ENCODE measurements at places on chromosomes 11 and 22.

DNA sequence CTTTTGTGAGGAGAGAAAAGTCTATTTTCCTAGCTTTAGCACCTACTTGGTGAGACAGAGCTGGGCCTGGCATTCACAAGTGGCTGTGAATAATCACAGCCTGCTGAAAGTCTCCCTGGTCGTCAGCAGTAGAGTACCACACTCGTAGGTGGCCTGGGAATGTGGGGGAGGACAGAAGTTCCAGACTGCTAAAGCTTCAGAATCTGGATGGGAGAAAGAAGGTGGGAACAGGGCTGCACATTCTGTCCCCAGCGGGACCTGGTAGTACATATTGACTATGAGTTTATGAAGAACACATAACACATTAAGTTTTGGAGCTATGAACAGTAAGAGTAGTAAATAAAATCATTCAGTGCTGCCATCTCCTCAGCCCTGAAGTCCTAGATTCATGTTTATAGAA, 19.0 kb upstream of the LIMK2 start:
- DNase-seq = no peak

GRCh38 chr11:71164186-71164585, 88.2 kb downstream of the SHANK2 start:
- DNase-seq = no peak

DNA sequence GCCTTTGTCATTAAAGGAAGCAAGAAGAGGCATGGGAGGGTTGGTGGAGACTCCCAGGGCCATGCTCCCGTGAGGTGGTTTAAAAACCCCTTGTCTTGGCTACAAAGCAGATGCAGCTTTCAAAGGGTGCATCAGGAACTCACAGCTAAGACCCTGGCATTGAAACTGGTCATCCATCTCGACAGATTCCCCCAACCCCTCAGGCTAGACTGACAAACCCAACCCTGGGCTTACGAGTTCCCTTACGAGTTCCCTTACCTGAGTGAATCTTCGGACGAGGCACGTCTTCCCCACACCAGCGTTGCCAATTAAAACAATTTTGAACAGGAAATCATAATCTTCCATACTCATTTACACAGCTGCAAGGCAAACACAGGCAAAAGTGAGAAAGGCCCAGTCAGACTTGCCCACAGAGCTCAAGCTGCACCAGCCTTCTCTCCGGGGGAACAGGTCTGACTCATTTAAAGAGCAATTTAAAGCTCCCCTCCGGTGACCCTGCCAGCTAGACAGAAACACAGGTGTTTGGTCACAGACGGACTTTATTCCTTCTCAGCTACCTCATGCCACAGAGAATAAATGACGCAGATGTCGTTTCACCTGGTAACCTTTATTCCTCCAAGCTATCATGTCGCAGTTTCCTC, 74.6 kb downstream of the RAB30 start:
- no peak for DNase-seq

DNA sequence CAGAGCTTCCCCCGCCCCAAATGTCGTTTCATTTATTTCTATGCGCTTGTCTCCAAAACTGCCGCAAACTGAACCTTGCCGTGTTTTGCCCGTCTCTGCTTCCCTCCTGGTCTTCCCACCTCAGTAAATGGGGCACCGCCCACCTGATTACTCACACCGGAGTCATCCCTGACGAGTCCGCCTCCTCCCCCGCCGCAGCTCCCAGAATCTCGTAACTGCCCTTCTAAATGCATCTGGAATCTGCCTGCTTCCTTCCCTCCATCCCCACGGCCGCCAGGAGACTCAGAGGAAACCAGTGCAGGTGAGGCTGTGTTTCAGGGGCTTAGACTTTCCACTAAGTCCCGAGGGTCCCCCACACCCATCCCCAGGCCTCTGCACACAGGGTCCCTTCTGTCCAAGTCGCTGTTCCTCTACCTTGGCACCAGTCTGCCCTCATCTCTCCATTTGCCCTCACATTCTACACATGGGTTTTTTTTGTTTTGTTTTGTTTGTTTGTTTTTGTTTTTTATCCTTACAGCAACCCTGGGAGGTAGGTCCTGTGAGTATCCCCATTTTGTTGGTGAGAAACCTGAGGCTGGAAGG, 62.6 kb upstream of the PHF21B start:
- DNase-seq = no peak

- DNase-seq = no peak
Observed at GRCh38 chr11:21321530-21321929, 652.1 kb downstream of the NELL1 start.

- DNase-seq = no peak
Observed at GRCh38 chr11:121254756-121255155, 37.8 kb upstream of the SC5D start.

DNA sequence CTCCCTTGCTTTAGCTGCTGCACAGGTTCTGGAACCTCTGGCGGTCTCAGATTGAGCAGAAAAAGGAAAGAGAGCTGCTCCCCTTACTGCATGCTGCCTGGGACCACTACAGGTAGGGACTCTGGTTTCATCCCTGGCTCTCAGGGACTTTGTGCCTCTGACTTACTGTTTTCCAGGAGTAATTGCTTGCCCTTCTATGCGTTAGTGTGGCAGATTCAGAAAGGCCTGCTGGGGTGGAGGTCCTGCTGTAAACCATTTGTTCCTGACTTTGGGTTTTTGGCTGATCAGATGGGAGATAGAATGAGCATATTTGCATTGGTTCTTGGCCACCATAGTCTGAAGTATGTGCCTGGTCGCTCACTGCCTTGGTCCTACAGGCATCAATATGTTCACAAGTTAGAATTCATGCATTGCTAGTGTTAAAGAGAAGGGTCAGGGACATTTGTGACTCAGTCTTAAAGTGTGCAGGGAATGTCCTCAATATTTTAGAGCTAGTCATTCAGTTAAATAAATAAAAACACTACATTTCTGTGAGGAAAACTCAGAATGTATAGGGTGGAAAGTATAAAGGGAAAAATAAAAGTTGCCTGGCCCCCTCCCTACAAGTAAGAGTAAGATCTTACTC, 78.0 kb downstream of the PISD start:
- no peak for DNase-seq

GRCh38 chr11:73645972-73646631, at the start of gene PLEKHB1:
PLEKHB1 (plus strand) TSS chr11:73646581; CDS start chr11:73646609, 28 bp downstream.
- no peak for DNase-seq

GRCh38 chr22:49751966-49752597, 75.6 kb downstream of the BRD1 start:
- DNase-seq = no peak

DNA sequence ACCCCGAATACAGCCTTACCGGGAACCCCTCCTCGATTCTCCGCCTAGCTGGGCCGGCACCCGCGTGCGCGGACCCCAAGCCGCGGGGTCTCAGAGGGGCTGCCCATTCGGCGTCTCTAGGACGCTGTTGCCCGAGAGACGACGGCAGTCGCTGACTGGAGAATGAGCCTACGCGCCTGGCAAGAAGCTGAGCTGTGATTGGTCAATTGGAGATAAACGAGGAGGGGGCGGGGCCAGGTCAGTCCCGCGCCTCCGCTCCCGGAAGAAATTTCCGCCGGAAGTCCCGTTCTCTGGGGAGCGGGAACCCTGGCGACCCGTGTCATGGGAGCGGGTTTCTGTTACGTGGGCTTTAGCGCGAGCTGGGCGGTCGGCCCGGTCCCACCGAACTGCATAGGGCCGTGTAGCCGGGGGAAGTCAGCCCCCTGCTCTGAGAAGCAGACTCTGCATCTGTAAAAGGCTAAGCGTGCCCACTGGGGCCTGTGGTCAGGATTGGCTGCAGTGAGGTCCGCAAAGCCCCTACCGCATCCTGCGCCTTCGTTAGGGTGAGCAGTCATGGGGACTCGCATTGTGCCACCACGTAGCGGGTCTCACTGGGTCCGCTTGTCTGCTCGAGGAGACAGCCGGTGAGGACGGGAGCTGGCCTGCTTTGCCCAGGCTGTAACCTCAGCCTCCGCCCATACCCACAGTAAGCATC, at the start of gene EFCAB6:
Gene EFCAB6 (minus strand): TSS at position 157 of the 694 bp plus-strand sequence. CDS start 29,987 bp downstream, outside the sequence.
- peak; percentile 86 for DNase-seq

DNA sequence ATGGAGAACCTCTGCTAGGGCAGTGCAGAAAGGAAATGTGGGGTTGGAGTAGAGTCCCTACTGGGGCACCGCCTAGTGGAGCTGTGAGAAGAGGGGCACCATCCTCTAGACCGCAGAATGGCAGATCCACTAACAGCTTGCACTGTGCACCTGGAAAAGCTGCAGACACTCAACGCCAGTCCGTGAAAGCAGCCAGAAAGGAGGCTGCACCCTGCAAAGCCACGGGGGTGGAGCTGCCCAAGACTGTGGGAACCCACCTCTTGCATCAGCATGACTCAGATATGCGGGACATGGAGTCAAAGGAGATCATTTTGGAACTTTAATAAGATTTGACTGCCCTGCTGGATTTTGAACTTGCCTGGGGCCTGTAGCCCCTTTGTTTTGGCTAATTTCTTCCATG, 8.7 kb downstream of the TSKU start:
- DNase-seq = no peak

GRCh38 chr11:122107566-122107965, 8.4 kb downstream of the BLID start:
- DNase-seq = no peak

DNA sequence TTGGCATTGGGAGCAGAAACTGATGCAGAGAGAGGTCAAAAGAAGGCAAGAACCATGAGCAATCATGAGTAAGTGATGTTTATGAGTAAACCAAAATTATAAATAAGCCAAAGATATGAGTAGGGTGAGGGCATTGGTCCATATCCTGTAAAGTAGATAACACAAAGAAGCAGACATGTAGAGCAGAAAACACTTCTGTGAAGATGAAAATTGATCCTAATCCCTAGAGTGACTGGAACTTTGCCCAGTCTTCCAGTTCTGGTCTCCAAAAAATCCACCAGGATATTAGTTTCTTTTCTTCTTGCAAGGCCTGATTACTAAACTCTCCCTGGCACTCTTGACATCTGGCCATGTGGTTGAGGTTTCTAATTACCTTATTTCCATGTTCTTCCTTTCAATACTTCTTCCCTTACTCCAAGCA, 13.7 kb upstream of the DRD2 start:
- no peak for DNase-seq

GRCh38 chr22:34534101-34534500, 531.9 kb upstream of the ISX start:
- no peak for DNase-seq

GRCh38 chr11:93330446-93330984, at the start of gene DEUP1:
DEUP1 (plus strand) TSS chr11:93330742; CDS start chr11:93332260, 1,518 bp downstream.
- DNase-seq = no peak

DNA sequence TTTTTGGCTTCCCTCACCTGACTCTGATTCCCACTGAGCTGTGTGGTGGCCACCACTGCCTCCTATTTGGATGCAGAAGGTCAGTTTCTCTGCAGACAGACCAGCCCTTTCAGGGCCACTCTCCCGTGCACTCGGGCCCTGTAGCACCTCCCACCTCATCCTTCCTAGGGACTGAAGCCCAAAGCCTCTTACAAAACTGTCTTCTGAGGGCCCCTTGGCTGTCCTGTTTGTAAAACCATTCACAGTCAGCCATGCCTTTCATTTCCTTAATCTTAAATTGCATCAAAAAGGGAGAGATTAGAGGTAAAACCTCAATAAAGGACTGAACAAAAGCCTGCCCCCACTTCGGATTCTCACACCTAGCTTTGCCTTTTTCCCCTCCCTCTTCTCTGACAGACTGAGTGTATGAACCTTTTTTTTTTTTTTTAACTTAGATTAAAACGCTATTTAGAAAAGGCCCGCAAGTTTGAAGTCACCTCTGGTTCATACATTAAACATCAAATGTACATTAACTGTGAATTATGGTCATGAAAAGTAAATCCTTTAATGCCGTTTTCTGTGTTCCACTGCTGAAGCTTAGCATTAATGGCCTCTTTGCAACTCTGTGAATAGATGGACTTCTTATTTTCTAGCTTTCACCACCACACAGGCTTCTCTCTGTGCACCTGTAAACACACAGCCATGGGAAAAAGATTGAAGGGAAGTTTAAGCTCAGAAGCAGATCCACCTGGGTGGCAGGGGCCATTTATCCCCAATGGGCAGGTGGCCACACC, 247.2 kb upstream of the CADM1 start:
- DNase-seq = no peak

- no peak for DNase-seq
Observed at GRCh38 chr22:50267591-50268390, 2.4 kb downstream of the MAPK11 start.

GRCh38 chr22:36065775-36066544, 37.3 kb upstream of the RBFOX2 start:
- DNase-seq = peak; percentile 54

- no peak for DNase-seq
Observed at GRCh38 chr22:41681616-41682015, 7.1 kb downstream of the SNU13 start.

GRCh38 chr11:4887591-4887990, 5.9 kb downstream of the OR51T1 start:
- DNase-seq = no peak

- DNase-seq = no peak
Observed at GRCh38 chr11:59223611-59224010, 10.9 kb upstream of the MPEG1 start.

DNA sequence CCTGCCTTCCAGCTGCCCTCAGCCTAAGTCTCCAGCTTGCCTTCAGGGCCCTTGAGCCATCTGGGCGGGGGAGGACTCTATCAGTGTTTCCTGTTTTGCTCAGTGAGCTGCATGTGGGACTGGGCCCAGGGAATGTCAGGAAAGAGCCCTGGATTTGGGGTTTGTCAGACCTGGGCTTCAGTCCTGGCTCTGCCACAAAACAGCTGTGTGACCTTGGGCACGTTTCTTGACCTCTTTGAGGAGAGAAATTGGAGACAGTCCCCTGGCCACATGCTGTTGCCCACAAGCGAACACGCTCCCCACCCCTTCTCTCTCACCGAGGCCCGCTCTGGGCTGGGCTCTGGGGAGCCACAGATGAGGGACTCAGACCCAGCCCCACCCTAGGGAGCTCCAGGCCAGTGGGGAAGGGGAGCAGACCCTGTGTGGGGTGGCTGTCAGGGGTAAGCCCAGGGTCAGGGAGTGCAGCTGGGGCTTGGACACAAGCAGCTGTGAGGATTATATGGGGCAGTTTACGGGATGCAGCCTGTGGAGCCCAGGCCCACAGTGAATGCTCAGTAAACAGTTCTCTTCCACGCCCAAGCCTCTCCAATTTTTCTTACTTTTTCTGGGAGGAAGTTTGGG, 12.3 kb downstream of the MYO7A start:
- DNase-seq = no peak

GRCh38 chr11:103928802-103929161, 107.7 kb upstream of the DDI1 start:
- no peak for DNase-seq

GRCh38 chr22:49971232-49972162, 10.9 kb downstream of the PIM3 start:
- DNase-seq = no peak

- DNase-seq = no peak
Observed at GRCh38 chr11:3169255-3170043, 4.3 kb upstream of the OSBPL5 start.

DNA sequence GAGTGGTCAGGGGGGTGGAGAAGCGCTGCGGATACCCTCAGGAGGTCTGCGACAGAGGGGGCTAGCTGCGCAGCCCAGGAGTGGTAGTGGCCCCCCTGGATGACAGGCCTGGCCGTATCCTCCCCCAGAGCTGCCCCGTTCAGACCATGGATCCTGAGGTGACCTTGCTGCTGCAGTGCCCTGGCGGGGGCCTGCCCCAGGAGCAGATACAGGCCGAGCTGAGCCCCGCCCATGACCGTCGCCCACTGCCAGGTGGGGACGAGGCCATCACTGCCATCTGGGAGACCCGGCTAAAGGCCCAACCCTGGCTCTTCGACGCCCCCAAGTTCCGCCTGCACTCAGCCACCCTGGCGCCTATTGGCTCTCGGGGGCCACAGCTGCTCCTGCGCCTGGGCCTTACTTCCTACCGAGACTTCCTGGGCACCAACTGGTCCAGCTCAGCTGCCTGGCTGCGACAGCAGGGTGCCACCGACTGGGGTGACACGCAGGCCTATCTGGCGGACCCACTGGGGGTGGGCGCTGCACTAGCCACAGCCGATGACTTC, 505 bp downstream of the NUDT22 start:
- DNase-seq = peak; percentile 55

All from effector memory CD8-positive, alpha-beta T cell (primary cell).